Activated T-cell treated with anti-CD3 and anti-CD28 coated beads for 48 hours (primary cell): ENCODE measurements at places on chromosomes 6 and 20.

DNA sequence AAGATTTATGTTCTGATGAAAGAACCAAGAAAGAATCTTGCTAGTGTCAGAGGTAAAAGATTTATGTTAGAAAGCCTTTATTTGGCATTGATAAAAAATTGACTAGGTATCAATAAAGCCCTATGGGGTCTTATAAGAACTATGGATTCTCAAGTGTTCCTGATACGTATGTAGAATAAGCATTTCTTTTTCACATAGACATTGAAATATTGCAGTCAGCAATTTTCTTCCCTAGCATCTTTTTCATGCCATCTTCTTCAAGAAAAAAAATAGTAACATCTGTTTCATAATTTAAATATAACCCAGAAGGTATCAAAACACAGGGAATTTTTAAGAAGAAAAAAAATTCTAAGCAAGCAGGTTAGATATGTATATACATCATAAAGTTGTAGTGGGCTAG lies 230.6 kb downstream of the CENPW start:
- no peak for DNase-seq

DNA sequence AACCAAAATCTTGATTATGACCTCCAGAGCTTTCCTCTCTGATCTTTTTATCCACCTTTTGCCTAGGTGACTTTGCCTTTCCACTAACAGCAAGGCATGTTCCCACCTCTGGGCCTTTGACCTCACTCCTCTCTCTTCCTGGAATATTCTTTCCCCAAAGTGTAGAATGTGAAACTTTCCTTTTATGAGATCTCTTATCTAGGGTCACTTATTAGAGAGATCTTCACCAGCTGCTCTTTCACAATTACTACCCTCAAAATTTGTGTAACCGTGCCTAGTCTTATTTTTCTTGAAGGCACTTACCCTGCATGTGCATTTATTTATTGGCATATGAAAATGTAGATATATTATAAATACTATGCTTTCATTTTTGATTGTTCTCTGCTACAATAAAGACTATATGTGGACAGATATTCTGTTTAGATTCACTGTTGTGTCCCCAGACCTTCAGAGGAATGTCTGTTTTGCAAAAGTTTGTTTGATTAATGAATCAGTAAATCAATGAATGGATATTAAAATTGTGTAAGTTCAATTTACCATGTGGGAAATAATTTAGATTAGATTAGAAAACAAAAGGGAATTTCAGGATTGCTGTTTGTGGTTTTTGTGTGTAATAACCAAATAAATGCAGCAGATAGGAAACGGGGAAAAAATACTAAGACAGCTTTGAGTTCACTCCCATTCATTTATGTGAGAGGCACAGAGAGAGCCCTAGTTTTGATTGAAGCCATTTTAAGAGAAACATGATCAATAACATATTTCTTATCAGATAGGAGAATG lies 207.0 kb downstream of the ADGB start:
- no peak for DNase-seq

GRCh38 chr6:124536842-124537191 lies 425.4 kb upstream of the RNF217 start:
- no peak for DNase-seq

DNA sequence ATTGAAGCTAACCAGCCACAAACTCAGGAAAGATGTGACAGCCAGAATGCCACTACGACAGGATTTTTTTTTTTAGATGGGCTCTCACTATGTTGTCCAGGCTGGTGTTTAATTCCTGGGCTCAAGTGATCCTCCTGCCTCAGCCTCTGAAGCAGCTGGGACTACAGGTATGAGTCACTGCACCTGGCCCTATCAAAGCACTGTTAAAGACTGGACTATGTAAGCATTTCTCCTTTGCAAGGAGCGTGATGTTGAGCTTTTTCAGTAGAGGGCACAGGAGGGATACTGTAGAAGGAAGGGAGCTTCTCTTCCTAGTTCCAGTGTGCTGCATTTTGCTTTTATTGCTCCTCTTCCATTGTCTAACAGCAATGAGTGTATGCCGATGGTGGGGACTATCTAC lies 35.8 kb downstream of the ZBTB9 start:
- DNase-seq, result no peak
